ENCODE measurements at places on chromosomes 4 and X. TPM values are rescaled to one million over a fixed set of nuclear protein-coding genes. Genes with fewer than 3 reads are reported as not detected.

- DNase-seq, result peak; percentile 5
These were observed 187.4 kb upstream of the TEX13C start for GRCh38 chrX:125132274-125132673.

DNA sequence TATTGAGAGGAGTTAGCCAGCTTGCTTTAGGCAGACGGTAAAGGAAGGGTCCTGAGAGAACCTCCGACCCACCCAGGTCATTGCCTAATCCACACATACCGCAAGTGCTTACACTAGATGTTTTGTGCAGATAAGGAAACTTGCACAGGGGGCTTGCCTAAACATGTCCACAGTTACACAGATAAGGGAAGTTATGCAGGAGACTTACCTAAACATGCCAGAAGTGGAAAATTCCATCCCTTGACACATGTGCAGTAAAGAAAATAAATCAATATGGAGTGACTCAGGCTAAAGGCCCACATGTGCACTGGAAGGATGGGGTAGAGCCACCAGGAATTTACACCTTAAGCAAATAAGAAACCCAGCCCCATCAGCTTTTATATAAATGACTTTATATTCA is 232.8 kb upstream of the HDX start:
- peak; percentile 66 for DNase-seq

- DNase-seq, result no peak
These were observed 34.3 kb upstream of the GRPR start for GRCh38 chrX:16089086-16089485.

GPR78 gene
- total RNA-seq, result 1.4 TPM

DNA sequence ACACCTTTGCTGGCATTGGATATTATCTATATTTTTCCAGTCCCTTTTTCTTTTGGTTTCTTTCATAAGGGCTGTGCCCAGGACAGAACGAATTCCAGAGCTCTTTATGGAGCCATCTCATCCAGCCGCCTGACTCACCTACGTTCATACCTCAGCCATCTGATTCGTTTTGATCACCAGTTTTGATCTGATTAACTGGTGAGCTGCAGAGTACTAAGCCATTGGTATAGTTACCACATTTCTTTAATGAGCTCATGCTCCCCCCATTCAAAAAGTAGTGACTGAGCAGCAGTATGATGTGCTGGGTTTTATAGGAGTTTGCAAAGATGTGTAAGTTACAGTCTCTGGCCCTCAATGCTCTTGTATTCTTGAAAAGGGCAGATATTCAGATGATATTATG is 43.0 kb upstream of the CDKN2AIP start:
- no peak for DNase-seq

PPP4R3C gene
- not detected for total RNA-seq

CCNB3 gene
- total RNA-seq, result 2.1 TPM

- no peak for DNase-seq
These were observed 19.3 kb downstream of the SCARB2 start for GRCh38 chr4:76194325-76194724.

TMSB15A gene
- 307 TPM for total RNA-seq

GRCh38 chrX:129347291-129347690 is 176.0 kb downstream of the SMARCA1 start:
- no peak for DNase-seq

Data from SJCRH30 (cell line).